ENCODE measurements at places on chromosomes 2 and 18.

GRCh38 chr2:152328013-152328412 lies 7.0 kb upstream of the FMNL2 start:
- no peak for DNase-seq

GRCh38 chr18:2306606-2307005 lies 264.7 kb downstream of the METTL4 start:
- no peak for DNase-seq

DNA sequence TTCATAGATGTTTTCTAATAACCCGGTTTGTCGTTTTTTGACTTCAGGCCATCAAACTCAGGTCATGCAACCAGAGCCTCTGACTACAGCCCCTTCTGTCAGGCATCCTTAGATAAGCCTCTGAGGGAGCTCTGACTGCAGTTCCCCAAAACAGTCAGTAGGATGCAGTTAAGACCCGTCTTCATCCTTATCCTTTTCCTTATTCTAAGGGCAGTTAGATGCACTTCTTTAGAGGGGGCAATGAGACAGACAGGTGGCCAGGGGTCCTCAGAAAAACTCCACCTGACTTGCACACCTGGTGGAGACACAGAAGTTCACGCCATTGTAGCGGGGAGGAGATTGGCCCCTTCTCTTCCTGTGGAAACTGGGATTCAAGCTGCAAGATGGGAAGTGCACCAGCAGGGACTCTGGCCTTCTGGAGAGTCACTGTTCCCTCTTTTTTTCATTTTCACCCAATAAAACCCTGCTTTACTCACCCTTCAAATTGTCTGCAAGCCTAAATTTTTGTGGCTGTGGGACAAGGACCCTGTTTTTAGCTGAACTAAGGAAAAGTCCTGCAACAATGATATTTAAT lies 104.8 kb upstream of the TFPI start:
- no peak for DNase-seq

- DNase-seq, result no peak
Measured at GRCh38 chr2:217337771-217338170, 477.9 kb upstream of the TNP1 start.

DNA sequence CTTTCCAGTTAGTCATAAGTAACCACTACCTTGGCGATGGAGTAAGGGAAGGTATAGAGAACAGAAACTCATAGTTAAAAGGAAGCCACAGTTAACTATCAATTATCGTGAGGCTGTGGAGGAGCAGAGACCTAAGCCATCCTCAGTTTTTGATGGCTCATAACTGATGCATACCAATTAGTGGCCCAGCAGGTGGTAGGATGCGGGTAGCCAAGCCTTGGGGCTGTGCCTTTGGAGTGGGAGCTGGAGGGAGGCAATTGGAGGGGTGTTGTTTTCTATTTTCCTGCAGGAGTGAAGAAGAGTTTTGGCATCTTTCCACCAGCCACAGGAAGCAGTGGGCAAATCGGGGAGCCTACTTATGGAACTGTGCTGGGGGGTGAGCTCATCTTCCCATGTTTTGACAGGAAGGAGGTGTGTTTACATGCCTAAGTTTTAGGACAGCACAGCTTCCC lies 194.8 kb downstream of the TPGS2 start:
- DNase-seq, result no peak

DNA sequence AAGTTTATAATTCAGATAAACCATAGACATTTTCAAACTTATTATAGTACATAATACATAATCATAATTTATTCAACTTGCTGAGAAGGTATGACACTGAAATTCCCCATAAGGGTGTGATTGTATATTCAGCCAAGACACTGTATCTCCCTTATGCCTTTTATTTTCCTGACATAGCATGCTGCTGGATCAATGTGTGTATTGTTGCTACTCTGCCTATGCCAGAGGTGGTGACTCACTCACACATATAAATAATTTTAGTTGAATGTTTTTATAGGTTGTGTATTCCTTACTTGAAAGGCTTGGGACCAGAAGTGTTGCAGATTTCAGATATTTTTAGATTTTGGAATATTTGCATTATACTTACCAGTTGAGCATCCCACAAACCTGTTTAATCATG lies 86.8 kb downstream of the VRK2 start:
- no peak for DNase-seq

DNA sequence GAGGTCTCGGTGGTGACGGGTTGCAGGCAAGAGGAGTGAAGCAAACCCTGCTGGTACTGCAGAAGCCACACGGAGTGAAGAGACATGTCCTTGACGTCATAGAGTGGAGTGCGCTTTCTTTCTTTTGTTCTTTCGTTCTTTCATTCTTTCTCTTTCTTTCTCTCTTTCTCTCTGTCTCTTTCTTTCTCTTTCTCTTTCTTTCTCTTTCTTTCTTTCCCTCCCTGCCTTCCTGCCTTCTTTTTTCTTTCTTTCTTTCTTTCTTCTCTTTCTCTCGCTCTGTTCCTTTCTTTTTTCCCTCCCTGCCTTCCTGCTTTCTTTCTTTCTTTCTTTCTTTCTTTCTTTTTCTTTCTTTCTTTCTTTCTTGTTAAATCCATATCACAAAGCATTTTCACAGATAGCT lies 39.2 kb downstream of the LRRFIP1 start:
- DNase-seq, result no peak

DNA sequence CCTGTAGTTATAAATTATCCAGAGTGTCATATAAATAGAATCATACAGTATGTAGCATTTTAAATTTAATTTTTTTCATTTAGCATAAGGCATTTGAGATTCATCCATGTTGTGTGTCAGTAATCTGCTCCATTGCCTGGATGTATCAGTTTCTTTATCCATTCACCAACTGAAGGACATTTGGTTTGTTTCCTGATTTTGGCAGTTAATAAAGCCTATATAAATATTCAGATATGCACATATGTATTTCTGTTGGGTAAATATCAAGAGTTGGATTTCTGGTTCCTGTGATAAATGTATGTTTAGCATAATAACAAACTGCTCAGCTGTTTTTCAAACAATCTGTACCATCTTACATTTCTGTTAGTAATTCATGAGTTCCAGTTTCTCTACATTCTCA lies 39.9 kb downstream of the CCDC150 start:
- no peak for DNase-seq

- DNase-seq, result no peak
Measured at GRCh38 chr18:2515908-2516625, 55.2 kb downstream of the METTL4 start.

GRCh38 chr18:14969500-14969899 lies 221.5 kb downstream of the ANKRD30B start:
- DNase-seq, result no peak

DNA sequence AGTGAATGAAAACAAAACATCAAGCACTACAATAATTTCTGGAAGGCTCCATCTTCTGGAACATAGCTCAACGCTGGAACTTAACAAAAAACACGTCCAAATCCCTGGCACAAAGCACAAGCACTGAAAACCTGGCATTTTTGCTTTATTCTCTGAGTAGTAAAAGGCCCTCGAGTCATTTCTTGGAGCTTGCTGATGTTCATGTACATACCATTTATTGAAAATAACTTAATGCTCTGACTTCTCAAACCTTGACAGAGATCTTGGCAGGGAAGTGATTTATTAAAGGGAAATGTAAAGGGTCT lies 76.5 kb upstream of the STK17B start:
- DNase-seq, result no peak

- DNase-seq, result no peak
Measured at GRCh38 chr2:75175456-75175855, 23.9 kb downstream of the TACR1 start.

DNA sequence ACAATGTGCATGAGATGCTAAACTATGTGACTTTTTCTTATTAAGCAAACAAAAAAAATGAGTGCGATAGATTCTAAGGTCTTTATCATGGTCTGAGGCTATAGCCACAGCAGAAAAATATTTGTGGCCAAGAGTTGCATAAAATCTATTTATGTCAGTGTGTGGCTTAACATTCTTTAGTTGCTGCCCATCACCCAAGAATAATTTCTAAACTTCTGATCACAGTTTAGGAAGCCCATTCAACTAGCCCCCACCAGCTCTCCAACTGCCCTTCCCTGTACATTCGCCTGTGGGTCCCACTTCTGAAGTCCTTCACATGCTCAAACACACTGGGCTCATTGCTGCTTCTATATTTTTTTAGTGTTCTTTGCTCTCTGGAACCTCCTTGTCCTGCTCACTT lies 107.1 kb downstream of the CTNNA2 start:
- DNase-seq, result no peak

DNA sequence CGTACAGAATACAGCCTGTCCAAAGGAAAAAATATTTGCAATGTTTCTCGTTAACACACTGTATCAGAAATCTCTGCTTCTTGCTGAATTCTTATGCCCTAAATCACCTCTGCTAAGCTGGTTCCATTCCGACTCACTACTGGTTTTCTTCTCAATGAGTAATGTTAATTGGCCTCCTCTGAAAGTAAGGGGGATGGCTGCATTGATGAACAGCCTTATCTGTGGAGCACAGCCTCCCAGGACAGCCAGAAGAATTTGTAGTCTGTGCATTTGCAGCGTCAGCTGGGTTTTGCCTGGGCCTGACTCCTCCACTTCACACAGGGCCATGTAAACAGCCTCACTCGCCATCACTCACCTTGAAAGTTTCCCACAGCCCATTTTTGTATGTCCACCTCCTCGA lies 127.7 kb downstream of the RNF152 start:
- no peak for DNase-seq

DNA sequence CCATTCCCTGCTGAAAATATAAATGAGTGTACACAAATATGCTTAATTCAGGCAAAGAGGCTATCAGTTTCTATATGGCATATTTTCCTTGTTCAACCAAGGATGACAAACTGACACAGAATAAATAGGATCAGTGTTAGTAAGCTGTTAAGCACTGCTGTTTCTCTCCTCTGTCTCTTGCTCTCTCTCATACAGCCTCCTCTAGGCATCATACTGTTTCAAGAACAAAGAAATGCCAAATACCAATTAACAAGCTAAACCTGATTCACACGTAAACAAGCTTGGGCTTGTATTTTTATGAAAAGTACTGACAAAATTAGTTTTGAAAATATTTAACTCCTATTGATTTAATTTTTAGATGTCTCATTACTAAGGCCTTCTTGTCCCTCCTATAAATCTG lies 1027.2 kb upstream of the ACVR2A start:
- DNase-seq, result no peak

DNA sequence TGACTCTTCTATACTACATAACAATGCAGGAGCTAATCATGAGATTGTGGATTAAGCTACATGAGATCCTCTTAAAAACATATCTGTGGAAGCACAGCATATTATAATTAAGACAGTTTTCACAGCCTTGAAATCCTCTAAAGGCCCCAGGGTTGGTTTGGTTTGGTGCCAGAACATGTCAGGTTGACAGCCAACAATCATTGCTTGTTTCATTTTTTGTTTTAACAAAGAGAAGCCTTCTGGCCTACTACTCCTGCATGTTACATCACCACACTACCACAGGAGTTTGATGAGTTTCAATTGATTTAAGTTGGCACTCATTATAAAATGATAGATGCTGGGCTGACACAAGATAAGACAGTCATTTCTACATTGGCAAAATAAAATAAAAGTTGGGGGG lies 255.9 kb upstream of the ERBB4 start:
- DNase-seq, result no peak

DNA sequence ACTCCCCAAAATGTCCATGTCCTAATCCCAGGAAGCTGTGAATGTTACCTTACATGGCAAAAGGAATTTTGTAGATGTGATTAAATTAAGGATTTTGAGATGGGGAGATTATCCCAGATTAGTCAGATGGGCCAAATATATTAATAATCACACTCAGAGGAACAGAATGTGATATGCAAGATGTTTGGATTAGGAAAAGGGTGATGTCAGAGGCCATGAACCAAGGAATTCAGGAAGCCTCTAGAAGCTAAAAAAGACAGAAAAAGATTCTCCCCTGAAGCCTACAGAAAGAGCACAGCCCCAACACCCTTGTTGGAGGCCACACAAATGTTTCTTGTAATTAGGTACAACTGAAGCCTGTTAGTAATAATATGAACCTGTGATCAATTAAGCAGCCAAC lies 13.1 kb downstream of the TMEM131 start:
- DNase-seq, result no peak

GRCh38 chr2:213249502-213249901 lies 34.8 kb upstream of the SPAG16 start:
- no peak for DNase-seq

- no peak for DNase-seq
Measured at GRCh38 chr2:177207101-177207500, 5.5 kb upstream of the HNRNPA3 start.

GRCh38 chr2:9228088-9228751 lies 21.6 kb downstream of the ASAP2 start:
- no peak for DNase-seq

DNA sequence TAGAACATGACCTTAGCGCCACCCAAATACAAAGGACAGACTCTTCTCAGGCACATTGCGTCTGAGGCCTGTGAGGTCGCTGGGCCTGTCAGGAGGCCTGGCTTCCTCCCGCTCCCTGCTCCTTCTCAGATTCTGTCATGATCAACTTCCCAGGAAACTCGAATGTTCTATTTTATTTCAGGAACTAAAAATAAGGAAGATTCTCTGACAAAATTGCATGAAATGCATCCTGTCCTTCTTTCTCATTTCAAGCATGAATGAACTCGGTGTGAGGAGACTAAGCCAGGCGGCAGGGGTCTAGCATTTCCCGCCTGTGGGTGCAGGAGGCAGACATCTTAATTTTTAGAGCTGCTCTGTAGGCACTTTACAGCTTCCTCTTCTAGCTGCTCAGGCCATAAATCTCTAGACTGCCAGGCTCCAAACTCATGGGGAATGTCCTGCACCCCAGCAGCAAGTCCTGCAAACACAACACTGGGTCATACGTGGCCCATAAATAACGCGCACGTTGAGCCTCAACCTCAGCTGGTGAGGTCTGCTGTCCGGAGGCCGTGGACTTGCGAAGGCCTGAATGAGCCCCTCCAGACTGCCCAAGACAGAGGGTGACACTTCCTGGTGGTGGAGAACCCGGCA lies 109.7 kb upstream of the ZNF236 start:
- DNase-seq, result no peak

GRCh38 chr2:238024986-238025385 lies 35.8 kb upstream of the SCLY start:
- no peak for DNase-seq

DNA sequence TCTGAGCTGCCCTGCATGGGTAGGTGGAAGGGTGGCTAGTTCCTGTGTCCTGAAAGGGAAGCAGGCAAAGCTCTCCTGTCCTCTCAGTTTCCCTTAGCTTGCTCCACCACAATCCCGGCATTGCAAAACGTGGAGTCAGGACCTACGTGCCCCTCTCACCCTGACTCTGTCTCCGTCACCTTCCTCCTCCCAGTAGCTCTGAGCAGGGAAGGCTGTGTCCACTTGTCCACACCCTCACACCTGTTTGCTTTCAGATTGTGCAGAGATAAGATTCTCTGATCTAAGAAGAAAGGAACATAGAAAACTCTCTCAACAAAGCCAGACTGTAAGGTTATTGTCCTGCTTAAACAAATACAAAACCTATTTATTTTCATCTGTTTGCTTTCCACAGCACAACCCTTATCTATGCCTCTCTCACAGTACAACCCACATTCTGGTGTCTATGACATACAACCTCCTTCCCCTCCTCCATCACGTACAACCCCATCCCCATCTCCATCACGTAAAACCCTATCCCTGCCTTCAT lies 79.0 kb downstream of the ALPK2 start:
- no peak for DNase-seq

GRCh38 chr2:39266139-39266805 lies 22.5 kb upstream of the CDKL4 start:
- no peak for DNase-seq

GRCh38 chr2:45973426-45973825 lies 322.0 kb downstream of the PRKCE start:
- no peak for DNase-seq

All from right forelimb (tissue), 1 donor.